ENCODE measurements at places on chromosomes 5 and 9.

- peaks cover 11% of the 10 kb centered on the region for H3K27me3 ChIP-seq
- peaks cover 3% of the 10 kb centered on the region for H3K4me1 ChIP-seq
- no peak overlapping the region for H3K27ac ChIP-seq
- H3K36me3 ChIP-seq: no peaks in the 10 kb centered on the region
- no peak for DNase-seq
Measured at GRCh38 chr9:113355040-113355596, 5.8 kb downstream of the BSPRY start.

DNA sequence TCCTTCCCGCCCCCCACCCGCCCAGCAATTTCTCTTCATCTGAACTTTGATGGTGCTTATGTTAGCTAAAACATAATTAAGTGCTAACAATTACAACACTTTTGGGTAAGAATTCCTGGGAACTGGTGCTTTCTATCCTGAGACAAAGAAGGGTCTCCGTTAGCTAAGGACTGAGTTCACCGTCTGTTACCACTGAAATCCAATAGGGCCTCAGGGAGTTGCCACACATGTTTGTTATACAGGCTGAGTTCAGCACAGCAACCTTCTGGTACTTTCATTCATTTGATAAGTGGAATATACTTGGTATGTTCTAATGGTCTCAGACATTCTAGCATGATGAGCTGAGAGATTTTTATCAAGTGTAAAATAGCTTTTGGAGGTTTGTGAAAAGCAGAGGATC is 437.9 kb downstream of the EFNA5 start:
- H3K4me1 ChIP-seq: no peaks in the 10 kb centered on the region
- no peak for DNase-seq
- no peak overlapping the region for H3K4me3 ChIP-seq
- no peaks in the 10 kb centered on the region for H3K27me3 ChIP-seq

GRCh38 chr9:80881940-80882339 is 807.4 kb downstream of the TLE1 start:
- no peak overlapping the region for H3K27ac ChIP-seq
- no peaks in the 10 kb centered on the region for H3K36me3 ChIP-seq
- DNase-seq: no peak
- H3K4me1 ChIP-seq: no peaks in the 10 kb centered on the region

DNA sequence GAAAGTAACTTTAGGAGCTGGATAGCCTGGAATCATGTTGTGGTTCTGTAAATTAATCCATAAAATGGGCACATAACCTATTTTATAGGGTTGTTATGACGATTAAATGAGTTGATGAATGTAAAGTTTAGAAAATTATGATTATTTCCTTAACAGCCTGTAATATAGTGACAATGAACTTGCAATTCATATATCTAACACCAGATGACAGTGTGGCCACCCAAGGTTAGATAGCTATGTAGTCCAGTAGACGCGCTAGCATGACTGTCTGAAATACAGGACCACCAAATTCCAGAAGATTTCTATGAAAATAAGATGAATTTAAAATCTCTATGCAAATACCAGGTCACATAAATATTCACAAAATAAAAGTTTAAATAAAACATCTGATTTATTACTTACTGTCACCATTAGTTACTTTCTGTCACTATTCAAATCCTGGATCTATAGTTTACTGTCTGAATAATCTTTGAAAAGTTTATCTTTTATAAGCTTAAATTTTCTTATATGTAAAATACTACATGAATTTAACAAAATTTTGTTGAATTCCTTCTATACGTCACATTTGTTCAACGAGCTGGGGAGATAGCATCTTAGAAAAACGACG is 26.1 kb upstream of the MACIR start:
- H3K4me3 ChIP-seq: no peak overlapping the region
- H3K36me3 ChIP-seq: no peaks in the 10 kb centered on the region
- H3K4me1 ChIP-seq: no peaks in the 10 kb centered on the region
- no peak for DNase-seq

GRCh38 chr9:116792271-116792670 is 105.2 kb downstream of the TRIM32 start:
- H3K27ac ChIP-seq: no peak overlapping the region
- no peak overlapping the region for H3K4me3 ChIP-seq
- H3K4me1 ChIP-seq: no peaks in the 10 kb centered on the region
- no peaks in the 10 kb centered on the region for H3K27me3 ChIP-seq
- DNase-seq: no peak

DNA sequence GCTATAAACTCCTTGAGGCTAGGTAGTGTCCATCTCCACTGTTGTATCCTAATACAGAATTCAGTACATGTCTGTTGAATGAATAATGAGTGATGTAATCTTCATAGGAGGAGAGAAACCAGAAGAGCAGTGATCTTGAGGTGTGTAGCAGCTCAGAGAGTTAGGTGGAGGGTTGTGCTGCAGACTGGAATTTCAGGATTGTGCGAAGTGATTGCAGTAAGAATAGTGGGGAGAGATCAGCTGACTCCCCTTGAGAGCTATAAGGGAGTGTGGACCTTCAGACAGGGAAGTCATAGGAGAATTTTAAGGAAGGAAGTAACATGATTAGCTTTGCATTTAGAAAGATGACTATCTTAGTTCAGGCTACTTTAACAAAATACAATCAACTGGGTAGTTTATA is 4.4 kb downstream of the SNX24 start:
- no peaks in the 10 kb centered on the region for H3K27me3 ChIP-seq
- no peak overlapping the region for H3K27ac ChIP-seq
- no peak overlapping the region for H3K4me3 ChIP-seq
- no peaks in the 10 kb centered on the region for H3K36me3 ChIP-seq
- no peak for DNase-seq

Measured in kidney (tissue), 22 donors.